Activated CD4-positive, alpha-beta T cell treated with anti-CD3 and anti-CD28 coated beads, Interleukin-2, amount 50 U/mL, for 48 hours (primary cell): ENCODE measurements at places on chromosomes 3 and 15.

GRCh38 chr3:42763021-42763420 lies 10.0 kb downstream of the CCDC13 start:
- no peak for DNase-seq

- no peak for DNase-seq
Observed at GRCh38 chr3:93931597-93932229, 42.0 kb downstream of the PROS1 start.

DNA sequence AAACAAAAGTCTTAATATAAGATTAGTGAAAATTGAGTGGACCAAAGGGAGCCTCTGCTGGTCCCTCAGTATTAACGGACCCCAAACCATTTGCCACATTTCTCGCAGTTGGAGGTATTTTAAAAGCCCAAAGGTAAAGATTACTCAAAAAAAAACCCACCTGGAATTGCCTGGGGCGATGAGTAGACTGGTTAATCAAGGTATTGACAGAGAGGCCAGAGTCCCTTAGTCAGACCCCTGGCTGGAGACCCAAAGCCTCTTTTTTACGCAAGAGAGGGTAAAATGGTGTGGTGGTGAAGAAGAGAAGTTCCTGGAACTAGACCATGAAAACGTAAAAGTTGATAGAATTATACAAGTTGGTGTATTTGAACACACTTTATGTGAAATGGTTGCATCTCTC lies 137.2 kb downstream of the IMPG2 start:
- DNase-seq, result no peak

GRCh38 chr3:39971559-39972031 lies 162.2 kb downstream of the MYRIP start:
- DNase-seq, result no peak

DNA sequence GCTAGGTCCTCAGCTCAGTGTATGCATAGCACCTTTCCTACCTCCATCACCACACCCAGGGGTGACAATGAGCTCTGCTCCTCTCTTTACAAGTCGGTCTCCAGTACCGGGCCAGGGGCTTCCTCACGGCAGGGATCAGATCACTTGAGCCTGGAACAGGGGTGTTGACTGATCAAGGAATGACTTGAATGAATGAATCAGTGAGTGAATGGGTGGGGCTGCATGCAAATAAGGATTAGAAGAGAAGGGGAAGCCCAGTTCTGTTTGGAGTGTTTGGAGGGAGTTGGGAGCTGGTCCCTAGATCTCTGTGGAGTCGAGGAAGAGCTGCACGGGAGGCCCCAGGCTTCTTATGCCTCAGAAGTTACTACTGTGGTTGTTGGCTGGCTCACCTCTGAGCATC lies 87.0 kb downstream of the TMEM266 start:
- no peak for DNase-seq

GRCh38 chr15:57321973-57322601 lies 54.2 kb upstream of the CGNL1 start:
- DNase-seq, result no peak

DNA sequence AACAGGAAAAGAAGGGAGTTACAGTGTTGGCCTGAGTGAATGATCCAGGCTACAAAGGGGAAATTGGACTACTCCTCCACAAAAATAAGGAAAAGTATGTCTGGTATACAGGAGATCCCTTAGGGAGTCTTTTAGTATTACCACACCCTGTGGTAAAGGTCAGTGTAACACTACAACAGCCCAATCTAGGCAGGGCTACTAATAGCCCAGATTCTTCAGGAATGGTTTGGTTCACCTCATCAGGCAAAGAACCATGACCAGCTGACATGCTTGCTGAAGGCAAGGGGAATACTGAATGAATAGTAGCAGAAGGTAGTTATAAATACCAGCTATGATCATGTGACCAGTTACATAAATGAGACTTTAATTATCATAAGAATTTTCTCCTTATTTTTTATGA lies 372.6 kb upstream of the ATP11B start:
- DNase-seq, result no peak

DNA sequence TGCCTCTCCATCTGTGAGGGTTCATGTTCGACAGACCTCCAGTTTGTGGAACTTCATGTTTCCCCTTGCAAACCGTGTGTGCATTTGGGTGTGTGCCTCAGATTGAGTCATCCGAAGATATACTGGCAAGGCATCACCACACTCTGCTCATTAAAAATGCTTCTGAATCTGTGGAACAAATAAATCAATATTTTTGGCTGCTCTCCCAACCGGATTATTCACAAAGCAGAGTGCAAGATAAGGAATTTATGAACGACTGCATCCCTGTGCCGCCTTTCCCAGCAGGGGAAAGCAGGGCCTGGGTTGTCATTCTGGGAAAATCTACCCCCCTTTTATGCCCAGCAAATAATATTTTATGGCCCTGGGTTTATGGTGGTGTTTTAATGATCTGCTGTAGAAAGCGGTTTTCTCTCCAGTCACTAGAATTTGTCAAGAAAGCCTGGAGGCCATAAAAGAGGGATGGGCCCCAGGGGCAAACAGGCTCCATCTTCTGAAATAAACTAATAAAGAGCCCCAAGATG lies 4.2 kb upstream of the WNT5A start:
- DNase-seq, result no peak

- DNase-seq, result no peak
Observed at GRCh38 chr3:195401943-195402342, 40.9 kb downstream of the ACAP2 start.

- DNase-seq, result no peak
Observed at GRCh38 chr15:76160426-76161152, 100.8 kb downstream of the TMEM266 start.

GRCh38 chr3:64030741-64031140 lies 7.4 kb upstream of the PSMD6 start:
- DNase-seq, result peak; percentile 75

GRCh38 chr3:149055575-149055974 lies 30.8 kb downstream of the HLTF start:
- DNase-seq, result no peak

- DNase-seq, result no peak
Observed at GRCh38 chr15:37394402-37395099, 294.2 kb upstream of the MEIS2 start.

GRCh38 chr15:47975427-47975826 lies 145.4 kb upstream of the SLC24A5 start:
- DNase-seq, result no peak

DNA sequence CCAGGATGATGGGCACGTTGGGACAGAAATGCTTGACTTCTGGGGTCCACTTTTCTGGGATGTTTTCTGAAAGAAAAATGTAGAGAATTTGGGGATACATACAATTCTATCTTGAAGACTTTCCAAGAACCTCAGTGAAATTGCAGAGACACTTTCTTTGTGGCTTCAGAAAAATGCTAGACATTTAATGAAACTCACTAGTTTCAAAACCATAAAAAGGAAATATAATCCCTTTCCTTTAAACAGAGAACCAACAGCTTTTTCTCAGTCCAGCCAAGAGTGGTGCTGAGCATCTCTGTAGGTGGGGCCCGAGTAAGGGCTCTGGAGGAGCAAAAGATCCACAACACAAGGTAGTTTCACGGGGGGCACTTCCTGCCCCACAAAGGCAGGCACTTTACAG lies 4.4 kb upstream of the GPX1 start:
- DNase-seq, result no peak

DNA sequence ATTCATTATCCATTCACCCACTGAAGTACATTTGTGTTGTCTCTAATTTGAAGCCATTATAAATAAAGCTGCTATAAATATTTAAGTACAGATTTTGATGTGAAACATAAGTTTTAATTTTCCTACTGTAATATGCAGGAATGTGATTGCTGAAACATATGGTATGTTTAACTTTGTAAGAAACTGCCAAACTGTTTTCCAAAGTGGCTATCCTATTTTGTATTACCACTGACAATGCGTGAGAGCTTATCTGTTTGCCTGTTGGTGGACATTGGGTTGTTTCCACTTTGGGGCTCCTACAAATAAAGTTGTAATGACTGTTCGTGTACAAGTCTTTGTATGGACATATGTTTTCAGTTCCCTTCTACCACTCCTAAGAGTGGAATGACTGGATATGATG lies 2.5 kb downstream of the WDR93 start:
- DNase-seq, result no peak

- DNase-seq, result no peak
Observed at GRCh38 chr15:72489943-72490554, 15.9 kb downstream of the ARIH1 start.

- no peak for DNase-seq
Observed at GRCh38 chr15:61088675-61089074, 140.4 kb downstream of the RORA start.

DNA sequence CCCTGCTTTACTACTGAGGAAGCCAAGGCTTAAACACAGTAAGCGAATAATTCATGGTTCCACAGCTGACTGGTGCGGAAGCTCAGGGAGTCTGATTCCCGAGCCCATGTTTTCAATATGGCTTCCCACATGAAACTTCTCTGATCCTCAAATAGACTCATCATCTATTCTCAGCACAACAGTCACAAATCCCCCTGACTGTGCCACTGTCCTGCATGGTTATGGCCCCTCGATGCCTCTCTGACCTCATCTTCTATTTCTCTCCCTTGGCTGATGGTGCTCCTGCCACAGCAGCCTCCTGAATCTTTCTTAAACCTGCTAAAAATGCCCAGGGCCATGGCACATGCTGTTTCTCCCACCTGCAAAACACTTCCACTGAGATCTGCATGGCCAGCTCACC lies 43.2 kb downstream of the SRGAP3 start:
- DNase-seq, result no peak

DNA sequence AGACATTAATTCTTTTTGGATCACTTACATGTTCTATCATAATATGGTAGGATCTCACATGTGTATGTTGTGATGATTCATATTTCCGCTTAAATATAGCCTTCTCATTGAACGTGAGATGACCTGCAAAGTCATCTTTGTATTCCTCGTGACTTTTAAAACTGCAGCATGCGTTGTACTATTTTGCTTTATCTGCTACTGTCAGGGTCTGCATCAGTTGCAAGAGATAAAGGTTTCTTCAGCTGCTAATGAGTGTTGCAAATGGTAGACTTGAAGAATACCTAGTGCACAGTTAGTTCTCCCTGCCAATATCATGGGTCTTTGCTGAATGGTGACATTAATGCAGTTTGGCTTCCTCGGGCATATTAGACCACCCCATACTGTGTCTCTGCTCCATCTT lies 31.8 kb downstream of the REC114 start:
- no peak for DNase-seq

DNA sequence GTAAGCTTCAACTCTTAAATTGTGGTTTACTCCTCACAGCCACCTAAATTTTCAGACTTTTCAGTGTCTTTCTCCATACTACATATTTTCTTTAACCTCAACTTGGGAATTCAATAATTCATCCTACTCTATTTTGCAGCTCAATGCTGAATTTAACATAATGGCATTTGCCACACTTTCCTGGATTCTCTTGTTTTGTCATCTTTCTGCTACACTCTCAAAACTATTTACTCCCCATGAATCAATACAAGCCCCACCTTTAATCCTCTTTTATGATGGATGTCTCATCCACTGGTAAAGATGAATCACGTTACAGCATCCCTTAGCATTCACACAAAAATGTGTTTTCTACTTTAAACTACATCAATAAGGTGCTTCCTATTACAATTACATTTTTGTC lies 19.6 kb upstream of the CHMP2B start:
- DNase-seq, result no peak
